ENCODE measurements at places on chromosomes 3 and 15.

DNA sequence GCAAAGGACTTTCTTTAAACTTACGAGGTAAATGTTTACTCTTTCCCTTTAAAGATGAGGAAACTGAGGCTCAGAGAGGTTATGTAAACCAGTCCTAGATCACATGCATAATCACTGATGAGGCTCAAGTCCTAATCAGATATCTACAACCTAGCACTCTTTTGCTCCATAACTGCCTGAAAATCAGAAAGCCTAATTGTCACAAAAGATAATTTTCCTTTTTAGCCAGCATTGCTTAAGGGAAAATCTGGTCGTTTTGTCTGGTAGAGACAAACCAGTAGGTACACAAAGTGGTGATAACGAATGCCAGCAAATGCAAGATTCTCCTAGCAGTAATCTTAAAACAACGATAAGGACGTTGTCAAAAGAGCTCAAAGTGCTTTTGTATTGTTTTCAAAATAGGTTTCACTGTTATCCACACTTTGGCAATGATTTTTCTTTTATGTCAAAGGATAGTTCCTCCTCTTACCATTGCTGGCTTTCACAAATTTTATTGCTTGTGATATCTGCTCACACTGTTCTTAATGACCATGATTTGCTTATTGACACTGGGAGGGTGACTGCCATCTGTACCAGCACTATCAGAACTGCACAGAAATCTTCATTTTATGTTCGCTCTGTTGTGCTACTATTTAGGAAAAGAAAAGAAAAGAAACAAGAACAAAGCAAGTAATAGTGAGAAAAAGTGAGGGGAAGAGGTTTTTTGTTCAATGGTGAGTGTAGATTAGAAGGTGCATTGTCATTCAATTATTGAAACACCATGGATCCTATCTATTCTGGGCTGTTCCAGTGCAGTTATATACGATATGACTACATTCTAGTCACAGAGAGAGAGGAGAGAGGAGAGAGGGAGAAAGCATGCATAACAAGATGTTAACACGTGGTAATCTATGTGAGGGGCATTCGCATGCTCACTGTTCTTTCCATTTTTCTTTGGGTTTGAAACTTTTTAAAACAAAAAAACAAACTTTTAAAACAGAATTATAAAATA lies 13.7 kb downstream of the IQCH start:
- no peak for DNase-seq

DNA sequence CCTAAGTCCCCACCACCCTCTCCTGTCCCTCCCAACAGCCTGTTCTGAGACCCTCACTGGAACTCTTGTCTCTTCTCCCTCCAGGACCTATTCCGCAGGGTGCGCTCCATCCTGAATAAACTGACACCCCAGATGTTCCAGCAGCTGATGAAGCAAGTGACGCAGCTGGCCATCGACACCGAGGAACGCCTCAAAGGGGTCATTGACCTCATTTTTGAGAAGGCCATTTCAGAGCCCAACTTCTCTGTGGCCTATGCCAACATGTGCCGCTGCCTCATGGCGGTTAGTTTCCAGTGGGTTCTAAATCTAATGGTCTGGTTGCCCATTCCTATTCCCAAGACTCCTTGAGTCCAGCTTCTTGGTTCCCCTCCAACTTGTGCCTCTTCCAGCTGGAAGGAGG lies 9.3 kb downstream of the EIF4G1 start:
- DNase-seq, result no peak

- DNase-seq, result no peak
Observed at GRCh38 chr15:86165265-86166211, 85.9 kb downstream of the AGBL1 start.

- no peak for DNase-seq
Observed at GRCh38 chr15:77508541-77509243, 88.0 kb downstream of the HMG20A start.

GRCh38 chr3:30708472-30708871 lies 102.1 kb downstream of the TGFBR2 start:
- no peak for DNase-seq

DNA sequence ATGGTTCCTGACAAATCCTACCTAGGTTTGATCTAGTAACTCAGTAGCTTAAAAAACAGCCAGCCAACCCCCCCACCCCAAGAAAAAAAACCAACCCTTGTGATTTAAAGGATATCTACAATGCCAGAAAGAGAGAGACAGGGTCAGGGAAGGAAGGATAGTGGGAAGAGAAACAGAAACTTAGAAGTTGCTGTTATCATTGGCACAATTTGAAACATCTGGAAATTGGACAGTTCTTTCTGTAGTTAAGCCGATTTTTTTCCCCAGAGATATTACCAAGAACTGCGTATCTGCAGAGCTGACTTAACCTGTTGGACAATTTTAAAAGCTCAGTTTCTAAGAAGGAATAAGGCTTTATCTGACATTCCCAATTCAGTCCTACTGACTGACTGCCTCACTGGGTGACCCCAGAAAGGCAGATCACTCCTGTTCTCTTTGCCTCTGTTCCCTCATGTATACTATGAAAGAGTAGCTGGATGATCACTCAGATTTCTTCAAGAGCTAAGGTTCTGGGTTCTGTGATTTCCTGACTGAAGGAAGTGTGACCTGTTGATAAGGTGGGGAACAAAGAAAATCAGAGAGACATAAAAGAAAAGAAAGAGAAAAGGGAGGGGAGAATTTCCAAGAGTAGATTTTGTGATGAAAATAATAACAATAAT lies 128.3 kb downstream of the MAP2K5 start:
- DNase-seq, result no peak

DNA sequence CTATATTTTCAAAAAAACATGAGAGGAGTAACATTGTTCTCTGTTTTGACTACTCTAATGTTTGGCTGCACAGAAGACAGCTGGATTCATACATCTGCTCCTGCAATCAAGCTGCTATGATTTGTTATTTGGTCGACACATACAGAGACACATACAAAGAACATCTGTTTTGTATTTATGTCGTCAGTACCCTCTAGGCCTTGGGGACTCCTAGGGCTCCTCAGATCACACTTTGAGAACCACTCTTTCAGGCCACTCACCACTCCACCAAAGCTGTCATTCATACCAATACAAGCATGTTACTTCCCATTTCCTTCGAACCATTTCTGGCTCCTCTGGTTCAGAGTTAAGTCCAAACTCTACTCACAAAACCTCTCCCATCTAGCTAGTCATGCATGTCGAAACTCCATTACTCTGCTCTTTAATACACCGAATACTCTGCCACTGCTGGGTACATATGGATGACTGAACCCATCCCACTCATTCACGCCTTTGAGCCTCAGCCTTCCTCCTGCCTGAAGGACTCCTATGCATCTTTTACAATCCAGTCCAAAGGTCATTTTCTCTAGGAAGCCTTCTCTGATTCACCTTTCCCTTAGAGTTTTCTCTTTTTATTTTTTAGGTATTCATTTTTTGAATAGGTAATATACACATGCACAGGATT lies 102.9 kb upstream of the ARHGEF3 start:
- DNase-seq, result no peak

GRCh38 chr3:196796317-196796716 lies 56.7 kb downstream of the PAK2 start:
- DNase-seq, result no peak

DNA sequence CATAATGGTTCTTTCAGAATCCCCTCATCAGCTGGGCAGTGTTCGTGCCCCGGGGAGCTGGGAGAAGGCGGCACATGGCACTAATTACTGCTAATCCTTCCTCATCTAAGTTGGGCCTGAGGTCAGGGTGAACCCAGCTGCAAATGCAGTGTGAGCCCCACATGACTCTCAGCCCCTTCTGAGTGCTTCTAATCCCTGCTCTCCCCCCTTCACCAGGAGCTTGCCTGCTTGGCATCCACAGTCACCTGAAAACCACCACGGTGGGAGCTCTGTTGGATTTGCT lies 455 bp upstream of the TRPM1 start:
- no peak for DNase-seq

- no peak for DNase-seq
Observed at GRCh38 chr15:62803856-62804400, 238.6 kb upstream of the TPM1 start.

DNA sequence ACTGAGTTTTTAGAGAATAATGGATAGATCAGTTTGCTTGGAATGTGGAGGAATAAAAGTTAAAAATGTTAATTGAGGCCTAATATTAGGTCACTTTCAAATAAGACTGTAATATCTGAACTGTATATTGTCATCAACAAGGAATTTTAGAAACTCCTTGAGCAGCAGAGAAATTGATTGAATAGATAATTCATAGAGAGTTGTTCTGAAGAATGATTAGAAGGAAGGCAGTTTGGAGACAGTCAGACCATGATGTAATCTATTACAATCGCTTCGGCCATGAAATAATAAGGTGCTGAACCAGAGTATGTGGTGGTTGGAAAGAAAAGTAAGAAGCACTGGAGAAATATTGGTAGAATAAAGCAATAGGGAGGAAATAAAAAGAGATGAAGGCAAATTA lies 15.7 kb downstream of the ECT2 start:
- DNase-seq, result no peak

- DNase-seq, result no peak
Observed at GRCh38 chr3:61340931-61341461, 89.7 kb upstream of the FHIT start.

GRCh38 chr3:8967553-8967952 lies 4.3 kb upstream of the RAD18 start:
- no peak for DNase-seq

All from activated T-helper 2 cell treated with anti-CD3 and anti-CD28 coated beads, Interferon-gamma antibody, Interleukin-2, Interleukin-4, amounts not matched to agents 10 μg/mL and 5 μg/mL and 100 μg/mL, durations not matched to agents 14 hours and 24 hours and 36 hours (primary cell).